ENCODE measurements at places on chromosomes 3 and 15.

DNA sequence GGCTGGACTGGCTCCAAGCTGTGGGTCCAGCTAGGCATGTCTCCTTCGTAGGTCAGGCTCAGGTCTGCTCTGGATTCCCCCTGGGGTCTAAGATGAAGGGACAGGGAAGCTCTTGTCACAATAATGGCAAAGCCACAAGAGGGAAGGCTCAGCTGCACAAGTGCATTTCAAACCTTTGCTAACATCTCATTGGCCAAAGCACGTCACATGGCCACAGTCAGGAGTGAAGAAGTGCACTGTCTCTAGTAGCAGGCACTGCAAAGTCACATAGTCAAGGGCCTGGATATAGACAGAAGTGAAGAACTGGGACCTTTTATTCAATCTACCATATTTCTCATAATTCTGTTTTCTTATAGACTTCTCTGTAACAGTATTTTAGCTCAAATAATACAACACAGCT, 20.1 kb downstream of the DLEC1 start:
- DNase-seq = no peak

DNA sequence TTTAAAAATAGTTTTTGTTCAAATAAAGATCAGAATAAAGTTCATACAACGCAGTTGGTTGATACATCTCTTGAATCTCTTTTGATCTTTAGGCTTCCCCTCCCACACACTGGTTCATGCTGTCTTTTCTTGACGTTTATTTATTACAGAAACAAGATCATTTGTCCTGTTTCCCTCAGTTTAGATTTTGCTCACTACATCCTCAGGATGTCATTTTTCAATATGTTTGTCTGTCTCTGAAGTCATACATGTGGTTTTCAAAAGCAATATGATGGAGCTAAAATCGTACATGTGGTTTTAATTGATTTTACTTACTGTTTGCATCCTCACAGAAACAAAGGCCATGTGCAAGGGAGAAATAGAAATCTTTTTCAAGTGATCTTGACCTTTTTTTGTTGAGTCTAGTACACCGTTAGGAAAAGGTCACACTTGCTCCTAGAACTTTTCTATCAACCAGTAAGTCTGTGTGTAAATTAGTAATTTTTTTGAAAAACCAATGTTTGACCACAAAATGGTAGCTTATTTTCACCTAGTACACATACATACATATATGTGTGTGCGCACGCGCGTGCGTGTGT, 63.7 kb upstream of the SENP5 start:
- no peak for DNase-seq

DNA sequence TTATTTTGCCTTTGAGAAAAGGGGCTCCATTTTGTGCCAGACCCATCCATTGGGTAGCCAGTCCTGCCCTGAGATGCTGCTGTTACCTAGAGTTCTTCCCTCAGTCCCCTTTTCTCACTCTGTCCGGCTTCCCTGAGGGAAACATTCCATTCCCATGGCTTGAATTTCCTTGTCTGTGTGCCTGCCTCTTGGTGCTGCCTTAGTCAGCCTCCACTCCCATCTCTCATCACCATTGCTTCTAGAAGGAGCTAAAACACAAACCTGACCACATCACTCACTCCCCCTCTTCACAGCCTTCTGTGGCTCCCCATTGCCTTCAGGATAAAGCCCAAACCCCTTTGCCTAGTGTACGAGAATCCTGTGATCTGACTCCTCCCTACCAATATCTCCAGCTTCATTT, 25.2 kb upstream of the C2CD4B start:
- DNase-seq = no peak

GRCh38 chr3:177441813-177442646, 244.7 kb upstream of the TBL1XR1 start:
- DNase-seq = peak; percentile 84

- no peak for DNase-seq
Measured at GRCh38 chr15:68421798-68422402, 10.1 kb downstream of the ITGA11 start.

DNA sequence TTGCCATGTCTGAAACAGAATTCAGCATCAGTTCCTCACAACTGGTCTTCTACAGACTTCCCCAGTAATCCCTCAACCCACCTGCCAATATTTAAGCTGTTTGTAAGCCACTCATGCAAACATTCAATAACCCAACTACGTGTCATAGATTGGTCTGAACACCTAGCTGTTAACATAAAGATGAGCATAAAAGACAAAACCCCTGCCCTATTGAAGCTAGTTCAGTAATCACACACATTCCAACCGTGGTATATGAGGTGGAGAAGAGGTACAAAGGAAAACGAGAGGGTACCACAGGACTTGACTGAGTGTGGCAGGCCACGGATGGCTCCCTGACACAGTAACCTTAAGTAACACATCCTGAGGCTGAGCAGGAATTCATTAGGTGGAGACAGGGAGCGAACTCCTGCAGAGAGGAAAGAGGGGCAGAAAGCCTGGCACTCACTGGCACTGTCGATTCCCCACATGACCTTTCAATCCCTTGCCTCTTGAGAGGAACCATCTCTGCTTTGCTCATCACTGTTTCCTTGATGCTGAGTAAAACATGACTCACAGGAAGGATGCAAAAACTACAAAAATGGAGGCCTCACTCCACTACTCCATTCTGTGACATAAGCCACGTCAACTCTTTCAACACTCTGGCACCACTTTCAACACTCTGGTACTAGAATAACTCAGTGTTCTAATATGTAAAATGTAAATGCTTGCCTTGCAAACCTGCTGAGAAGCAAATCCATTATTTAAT, 31.3 kb downstream of the RPN1 start:
- no peak for DNase-seq

DNA sequence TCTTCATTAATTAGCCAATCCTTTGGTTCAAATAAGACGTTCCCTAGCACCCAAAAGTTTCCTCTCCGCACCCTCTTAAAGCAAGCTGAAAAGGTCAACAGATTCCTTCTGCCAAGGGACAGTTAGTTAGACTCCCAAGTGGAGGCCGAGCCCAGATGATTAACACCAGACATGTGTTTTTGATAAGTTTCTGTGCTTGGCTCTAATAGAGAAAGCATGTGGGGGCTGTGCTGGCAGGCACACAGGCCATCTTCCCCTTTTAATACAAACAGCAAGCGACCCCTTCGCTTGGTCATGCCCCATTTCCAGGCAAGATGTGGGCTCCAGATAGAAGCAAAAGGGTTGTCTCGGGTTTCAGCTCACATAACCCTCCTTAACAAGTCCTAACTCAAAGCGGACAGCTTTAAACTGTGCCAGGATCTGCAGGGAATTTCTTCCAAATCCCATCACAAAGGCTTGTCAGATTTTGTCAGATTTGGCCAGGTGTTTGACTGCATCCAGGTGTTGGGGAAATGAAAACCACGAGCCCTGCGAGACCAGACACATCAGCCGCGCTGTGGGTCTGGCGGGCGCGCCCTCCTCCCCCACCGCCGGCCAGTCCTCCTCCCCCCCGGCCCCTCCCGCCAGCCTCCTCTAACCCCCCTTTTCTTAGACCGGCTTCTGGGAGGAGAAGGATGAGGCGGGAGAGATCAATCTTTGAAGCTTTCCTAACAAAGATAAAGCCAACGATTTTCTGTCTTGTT, 3.3 kb downstream of the HES1 start:
- DNase-seq = no peak

- DNase-seq = peak; percentile 18
Measured at GRCh38 chr3:72338942-72339669, 509.1 kb downstream of the SHQ1 start.

DNA sequence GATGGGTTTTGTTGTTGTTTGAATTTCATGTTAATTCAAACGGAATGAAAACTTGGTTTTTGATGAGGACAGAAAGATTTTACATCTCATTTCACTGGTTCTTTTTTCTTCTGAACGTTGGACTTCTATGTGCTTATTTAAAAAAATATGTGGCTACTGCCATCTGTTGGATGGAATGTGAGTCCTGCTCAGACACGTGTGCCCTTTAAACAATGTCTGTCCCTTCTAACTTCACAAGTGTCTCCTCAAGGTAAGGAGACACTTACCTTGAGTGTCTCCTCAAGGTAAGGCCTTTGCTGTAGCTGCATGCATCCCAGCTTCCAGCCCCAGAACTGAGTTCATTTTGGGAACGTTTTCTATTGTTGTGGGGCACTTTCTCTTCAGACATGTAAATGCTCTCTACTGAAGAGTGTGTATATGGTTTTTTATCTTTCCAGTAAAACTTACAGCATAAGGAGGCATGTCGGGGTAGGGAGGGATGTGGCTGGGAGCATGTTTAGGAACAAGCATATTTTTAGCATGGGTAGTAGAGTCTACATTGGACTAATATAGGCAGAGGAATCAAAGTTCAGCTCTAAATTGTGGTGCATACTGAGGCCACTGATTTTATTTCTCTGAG, 63.1 kb upstream of the UBE3A start:
- DNase-seq = no peak

DNA sequence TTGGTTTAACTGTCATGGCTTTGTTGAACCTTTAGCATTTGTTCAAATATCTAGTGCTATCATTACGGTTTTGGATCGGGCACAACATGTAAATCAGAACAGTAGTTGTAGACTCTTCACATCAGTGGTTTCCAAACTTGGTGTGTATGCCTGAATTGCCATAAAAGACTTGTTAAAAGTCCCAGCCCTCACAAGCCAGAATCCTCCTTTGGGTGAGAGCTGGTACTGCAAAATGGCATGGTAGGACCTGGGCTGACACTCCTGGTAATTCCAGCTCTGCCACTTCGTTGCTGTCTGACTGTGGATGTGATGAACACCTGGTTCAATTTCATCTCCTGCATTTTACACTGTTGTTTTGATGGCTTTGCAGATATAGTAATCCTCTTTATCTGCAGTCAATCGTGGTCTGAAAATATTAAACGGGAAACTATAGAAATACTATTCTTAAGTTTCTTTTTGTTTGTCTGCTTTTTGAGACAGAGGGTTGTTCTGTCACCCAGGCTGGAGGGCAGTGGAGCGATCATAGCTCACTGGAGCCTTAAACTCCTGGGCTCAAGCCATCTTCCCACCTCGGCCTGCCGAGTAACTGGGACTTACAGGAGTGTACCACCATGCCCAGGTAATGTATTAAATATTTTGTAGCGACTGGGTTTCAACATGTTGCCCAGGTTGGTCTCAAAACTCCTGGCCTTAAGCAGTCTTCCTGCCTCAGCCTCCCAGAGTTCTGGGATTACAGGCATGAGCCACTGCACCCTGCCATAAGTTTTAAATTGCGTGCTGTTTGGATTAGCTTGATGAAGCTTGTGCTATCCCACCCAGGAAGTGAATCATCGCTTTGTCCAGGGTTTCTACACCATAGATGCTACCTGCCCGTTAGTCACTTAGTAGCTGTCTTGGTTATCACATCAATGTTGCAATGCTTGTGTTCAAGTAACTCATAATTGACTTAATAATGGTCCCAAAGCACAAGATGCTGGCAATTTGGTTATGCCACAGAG, 61.6 kb downstream of the RAB7A start:
- DNase-seq = peak; percentile 40

DNA sequence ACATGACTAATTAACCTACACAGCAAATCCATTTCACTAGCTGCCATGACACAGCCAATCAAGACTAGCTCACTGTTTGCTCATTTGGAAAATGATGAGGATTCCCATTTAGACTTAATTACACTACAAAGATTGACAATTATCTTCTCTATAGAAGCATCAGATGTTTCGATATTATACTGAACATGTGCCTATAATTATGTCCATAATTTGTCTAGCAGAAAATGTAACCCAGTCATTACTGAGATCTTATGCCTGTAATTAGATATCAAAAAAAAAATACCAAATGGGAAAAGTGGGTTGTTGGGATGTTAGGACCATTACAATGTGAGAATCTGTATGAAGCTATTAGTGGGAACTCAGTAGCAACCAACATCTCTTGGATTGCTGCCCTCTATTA, 344.2 kb upstream of the MCTP2 start:
- DNase-seq = no peak

GRCh38 chr3:43998836-43999727, 242.6 kb upstream of the TOPAZ1 start:
- no peak for DNase-seq

GRCh38 chr3:174191380-174191779, 667.8 kb upstream of the NAALADL2 start:
- DNase-seq = no peak

GRCh38 chr3:183073839-183074238, 25.5 kb downstream of the MCCC1 start:
- no peak for DNase-seq

- no peak for DNase-seq
Measured at GRCh38 chr3:25412269-25412668, 15.8 kb upstream of the RARB start.

DNA sequence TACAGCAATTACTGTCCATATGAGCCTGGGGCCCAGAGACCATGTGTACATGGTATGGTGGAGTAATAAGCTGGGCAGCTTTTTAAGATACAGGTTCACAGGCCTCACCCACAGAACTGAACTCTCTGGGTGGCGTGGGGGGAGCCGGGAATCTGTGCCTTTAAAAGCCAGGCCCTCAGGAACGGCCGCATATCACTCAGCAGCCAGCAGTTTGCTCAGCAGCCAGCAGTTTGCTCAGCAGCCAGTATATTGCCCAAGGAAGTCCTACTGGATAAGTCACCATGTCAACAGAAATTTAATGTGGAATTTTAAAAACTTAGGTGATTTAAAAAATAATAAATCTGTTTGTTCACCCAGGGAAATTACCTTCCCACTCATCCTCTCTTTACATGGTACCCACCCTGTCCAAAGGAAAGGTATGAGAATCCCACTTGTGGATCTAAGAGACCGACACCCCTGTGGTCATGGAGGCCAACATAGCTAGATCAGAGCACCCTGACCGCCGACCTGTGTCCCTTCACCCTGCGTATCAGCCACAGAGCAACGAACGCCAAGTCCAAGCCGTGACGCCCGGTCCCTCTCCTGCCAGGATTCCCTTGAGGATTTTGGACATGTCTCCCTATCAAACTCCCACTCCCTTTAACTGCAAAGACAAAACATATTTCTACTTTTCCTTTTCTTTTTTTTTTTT, 95.7 kb upstream of the CHRM5 start:
- no peak for DNase-seq

DNA sequence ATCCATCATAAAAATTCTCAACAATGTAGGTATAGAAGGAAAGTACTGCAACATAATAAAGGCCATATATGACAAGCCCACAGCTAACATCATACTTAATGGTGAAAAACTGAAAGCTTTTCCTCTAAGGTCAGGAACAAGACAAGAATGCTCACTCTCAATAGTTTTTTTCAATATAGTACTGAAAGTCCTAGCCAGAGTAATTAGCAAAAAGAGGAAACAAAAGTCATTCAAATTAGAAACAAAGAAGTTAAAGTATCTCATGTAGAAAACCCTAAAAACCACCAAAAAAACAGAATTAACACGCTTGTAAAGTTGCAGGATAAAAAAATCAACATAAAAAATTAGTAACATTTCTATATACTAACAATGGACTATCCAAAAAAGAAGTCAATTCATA, 61.8 kb downstream of the MYH15 start:
- DNase-seq = peak; percentile 8

DNA sequence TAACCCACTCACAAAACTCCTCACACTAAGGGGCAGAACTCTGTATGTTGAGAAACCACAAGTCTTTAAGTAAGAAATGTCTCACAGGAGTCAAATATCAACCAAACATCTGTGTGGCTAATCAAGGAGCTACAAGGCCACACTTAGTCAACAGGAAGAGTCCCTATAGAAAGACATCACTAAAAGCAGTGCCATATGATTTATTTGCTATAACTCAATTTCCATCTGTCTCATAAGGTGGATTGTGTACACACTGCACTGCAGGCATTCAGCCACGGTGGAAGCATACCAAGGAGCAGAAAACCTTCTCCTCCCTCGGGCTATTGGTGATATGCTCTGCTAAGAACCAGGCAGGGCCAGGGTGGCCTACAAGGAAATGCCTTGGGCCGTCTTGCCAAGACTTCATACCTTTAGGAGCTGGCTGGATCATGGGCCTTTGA, 197.6 kb upstream of the CFAP20DC start:
- peak; percentile 15 for DNase-seq

- no peak for DNase-seq
Measured at GRCh38 chr15:32707436-32707835, 10.4 kb upstream of the GREM1 start.

Data from GM12864 (cell line).